Omental fat pad (tissue), 4 donors: ENCODE measurements at places on chromosomes 16 and 17.
A peak's percentile ranks its signal among the peaks of the same experiment; 100 is the strongest.

DNA sequence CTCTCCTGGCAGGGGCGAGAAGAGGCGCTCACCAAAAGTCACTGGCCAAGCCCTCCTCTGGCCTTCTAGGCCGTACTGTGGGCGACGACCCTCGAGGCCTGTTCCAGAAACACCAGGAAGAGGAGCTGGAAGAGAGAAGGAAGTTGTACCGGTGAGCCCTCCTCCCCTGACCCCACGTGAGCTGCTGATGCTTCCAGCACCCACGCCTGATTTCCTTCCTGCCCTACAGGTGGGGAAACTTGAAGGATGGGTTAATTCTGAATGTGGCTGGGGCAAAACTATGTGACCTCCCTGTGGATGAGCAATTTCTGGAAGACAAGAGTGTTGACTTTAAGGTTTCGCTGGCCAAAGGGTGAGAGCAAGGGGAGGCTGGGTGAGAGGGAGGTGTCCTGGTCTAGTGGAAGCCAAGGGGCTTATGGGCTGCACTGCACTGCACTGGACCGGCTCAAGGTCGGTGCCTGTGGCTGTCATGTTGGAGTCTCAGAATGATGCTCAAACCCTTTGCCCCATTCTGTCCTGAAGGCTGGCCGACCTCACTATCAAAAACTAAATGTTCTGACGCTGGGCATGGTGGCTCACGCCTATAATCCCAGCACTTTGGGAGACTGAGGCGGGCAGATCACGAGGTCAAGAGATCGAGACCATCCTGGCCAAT lies 6.2 kb downstream of the C17orf100 start:
- DNase-seq = no peak

GRCh38 chr16:49456763-49457162 lies 83.2 kb downstream of the C16orf78 start:
- no peak for DNase-seq

DNA sequence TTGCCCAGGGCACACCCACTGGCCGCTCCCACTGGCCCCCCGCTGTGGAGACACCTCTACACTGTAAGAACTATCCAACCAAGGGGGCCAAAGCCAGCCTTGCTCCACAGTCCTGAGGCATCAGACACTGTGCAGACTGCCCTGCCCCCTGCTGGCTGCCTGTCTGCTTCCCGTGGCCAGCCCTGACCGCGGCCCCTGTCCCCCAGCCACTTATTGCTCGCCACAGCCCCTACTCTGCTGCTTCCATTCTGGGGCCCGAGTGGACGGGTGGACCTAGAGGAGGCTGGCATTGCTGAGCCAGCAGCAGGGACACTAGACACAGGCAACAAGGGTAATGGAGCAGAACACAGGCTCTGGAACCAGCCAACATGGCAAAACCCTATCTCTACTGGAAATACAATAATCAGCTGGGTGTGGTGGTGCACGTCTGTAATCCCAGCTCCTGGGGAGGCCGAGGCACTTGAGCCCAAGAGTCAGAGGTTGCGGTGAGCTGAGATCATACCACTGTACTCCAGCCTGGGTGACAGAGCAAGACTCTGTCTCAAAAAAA lies 19.7 kb upstream of the LRRC37A3 start:
- peak; percentile 32 for DNase-seq

GRCh38 chr17:51034800-51035199 lies 85.9 kb downstream of the SPAG9 start:
- DNase-seq = no peak

GRCh38 chr17:40032322-40033320 lies 17.4 kb downstream of the CSF3 start:
- no peak for DNase-seq

DNA sequence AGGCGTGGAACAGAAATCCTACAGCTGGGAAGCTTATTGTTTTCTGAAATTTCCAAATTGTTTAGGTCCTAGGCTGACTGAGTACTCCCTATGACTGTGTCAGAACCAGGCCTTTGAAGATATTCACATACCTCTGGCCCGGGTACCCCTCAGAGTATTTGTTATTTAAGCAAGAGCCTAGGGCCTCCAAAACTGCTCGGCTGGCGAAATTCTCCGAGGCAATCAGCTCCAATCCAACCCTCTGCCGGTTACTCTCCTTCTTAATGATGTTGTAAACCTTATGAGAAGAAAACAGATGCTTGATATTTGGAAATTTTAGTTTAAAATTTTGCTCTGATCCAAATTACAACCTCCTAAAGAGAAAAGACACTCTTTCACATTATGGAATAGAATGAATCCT lies 9.8 kb downstream of the SHMT1 start:
- no peak for DNase-seq

DNA sequence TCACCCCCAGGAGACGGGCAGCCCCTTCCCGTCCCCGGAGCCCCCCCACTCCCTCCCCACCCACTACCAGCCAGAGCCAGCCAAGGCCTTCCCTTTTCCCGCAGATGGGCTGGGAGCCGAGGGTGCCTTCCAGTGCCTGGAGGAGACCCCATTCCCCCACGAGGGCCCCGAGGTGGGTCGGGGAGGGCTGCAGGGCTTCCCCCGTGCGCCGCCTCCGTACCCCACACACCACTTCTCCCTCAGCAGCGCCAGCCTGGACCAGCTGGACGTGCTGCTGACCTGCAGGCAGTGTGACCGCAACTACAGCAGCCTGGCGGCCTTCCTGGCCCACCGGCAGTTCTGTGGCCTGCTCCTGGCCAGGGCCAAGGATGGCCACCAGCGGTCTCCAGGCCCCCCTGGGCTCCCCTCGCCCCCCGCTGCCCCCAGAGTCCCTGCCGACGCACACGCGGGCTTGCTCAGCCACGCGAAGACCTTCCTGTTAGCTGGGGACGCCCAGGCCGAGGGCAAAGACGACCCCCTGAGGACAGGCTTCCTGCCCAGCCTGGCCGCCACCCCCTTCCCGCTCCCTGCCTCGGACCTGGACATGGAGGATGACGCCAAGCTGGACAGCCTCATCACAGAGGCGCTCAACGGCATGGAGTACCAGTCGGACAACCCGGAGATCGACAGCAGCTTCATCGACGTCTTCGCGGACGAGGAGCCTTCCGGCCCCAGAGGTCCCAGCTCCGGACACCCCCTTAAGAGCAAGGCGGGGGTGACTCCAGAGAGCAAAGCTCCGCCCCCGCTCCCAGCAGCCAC lies 23.5 kb upstream of the ZFPM1 start:
- DNase-seq = no peak

DNA sequence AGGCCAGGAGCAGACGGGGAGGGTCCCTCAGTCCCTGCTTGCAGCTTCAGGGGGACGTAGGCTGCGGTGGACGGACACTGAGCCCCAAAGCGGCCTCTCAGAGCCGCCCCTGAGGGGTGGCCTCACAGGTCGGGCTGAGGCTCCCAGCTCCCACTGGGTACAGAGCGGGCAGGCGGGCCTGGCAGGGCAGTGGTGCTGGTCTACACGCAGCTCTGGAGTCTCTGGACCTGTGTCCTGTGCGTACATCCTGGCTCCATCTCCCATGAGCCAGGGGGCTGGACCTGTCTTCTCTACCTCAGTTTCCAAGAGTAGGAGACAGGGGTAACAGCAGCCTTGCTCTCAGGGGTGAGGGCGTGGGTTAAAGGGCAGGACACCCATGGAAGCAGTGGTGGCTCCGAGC lies 1.7 kb downstream of the DPEP1 start:
- no peak for DNase-seq

- no peak for DNase-seq
Measured at GRCh38 chr16:3029491-3030221, 5.8 kb downstream of the THOC6 start.

- no peak for DNase-seq
Measured at GRCh38 chr16:89815639-89816348, 653 bp downstream of the FANCA start.

DNA sequence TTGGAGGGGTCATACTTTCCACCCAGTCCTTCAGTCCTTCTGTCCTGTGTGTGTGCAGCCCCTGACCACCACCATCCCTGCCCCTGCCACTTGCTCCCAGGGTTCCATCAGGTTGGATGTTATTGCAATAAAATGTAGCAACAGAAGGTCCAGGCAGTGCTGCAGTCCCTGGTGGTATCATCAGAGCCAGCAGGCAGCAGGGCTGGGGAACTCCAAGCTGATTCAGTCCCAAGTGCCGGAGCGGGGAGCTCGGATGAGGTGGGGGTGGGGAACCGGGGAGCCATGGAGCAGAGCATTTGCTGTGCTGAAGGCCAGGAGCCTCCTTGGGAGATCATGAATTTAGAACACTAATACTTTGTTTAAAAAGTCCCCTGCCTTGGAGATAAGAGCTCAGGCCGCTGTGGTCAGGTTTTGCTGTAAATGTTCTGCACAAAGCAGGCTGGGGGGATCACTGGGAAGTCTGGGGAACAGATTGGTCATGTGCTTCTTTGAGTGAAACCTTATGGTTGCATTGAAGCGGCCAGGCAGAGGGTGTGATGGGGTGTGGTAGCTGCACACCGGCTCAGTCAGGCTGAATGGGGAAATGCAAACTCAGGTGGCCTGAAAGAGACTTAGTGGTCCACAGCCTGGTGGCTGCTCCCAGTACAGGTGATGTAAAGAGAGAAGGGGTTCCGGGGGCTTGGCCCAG lies 225.9 kb downstream of the SEC14L1 start:
- no peak for DNase-seq

GRCh38 chr17:81983639-81984373 lies 6.4 kb downstream of the ASPSCR1 start:
- no peak for DNase-seq

GRCh38 chr17:64107500-64108236 lies 22.3 kb downstream of the ERN1 start:
- no peak for DNase-seq

DNA sequence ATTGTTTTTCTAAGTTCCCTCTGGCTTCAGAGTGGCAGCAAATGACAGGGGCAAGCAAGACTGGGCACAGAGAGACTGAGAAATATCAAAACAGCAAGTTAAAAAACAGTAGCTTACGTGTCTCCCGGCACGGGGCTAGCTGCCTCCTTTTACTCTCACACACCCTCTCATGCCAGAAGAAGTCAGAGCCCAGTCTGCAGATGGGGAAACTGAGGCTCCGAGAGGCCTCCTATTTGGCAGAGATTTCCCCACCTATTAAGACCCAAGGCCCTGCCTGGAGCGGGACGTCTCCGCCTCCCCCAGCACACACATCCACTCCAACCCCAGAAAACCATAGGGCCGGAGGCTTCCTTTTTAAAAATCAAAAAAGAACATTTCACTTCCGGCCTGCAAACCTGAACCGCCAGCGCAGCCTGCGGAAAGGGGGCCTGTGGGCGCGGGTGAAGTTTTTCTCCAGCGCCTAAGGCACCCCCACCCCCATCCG lies 832 bp downstream of the CARHSP1 start:
- no peak for DNase-seq

- no peak for DNase-seq
Measured at GRCh38 chr17:81391293-81391935, 3.8 kb upstream of the BAHCC1 start.

DNA sequence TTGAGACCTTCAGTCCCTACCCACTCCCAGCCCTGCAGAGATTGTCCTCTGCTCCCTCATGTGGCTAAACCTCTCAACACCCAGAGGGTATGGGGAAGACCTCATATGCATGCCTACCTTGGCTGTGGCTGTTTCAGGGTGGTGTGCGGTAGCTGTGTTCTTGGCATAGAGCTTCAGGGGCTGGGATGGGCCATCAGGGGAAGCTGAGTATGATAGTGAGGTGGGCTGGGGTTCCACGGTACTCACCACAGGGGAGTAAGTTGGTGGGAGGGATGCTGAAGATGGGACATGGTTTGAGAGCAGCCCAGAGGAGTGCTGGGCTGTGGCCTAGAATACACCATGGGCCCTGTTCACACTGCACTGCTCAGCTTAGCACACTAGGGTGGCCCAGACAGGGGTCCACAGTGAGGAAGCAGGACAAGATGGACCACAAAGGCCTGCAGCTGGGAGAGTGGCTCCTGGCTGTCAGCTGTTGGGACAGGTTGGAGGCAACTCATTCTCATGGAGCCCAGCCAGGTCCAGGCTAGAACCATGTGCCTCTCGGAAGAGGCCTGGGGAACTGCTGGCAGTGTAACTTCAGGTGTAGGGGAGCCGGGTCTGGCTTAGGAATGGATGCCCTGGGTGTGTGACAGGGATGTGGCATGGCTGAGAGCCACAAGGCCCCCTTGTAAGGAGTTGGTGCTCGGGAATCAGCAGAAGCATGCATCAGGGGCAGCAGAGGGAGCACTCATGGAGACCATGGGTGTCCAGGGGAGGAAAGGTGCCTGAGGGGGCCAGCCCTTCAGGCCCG lies 3.1 kb downstream of the MFAP4 start:
- DNase-seq = peak; percentile 18

- no peak for DNase-seq
Measured at GRCh38 chr16:75304521-75305363, 53.3 kb upstream of the BCAR1 start.
